Hair follicle dermal papilla cell (primary cell): ENCODE measurements at places on chromosomes 7 and 10. TPM values are rescaled to one million over a fixed set of nuclear protein-coding genes. Genes with fewer than 3 reads are reported as not detected.

The WEE2 gene
- total RNA-seq: under 0.01 TPM in 1 of 2 replicates, not detected in the other

The AGBL3 gene
- 0.73 and 1.3 TPM in 2 replicates for total RNA-seq

The FANK1 gene
- 1.5 and 2.1 TPM in 2 replicates for total RNA-seq

The AKR1C4 gene
- not detected in 2 replicates for total RNA-seq

The LAMB4 gene
- 0.24 and 0.65 TPM in 2 replicates for total RNA-seq

The TBC1D12 gene
- 15.2 and 16.9 TPM in 2 replicates for total RNA-seq

The TUBAL3 gene
- not detected in 2 replicates for total RNA-seq

The PAPSS2 gene
- total RNA-seq: 32.6 and 39.3 TPM in 2 replicates

The CASD1 gene
- total RNA-seq: 14.6 and 18.5 TPM in 2 replicates
